ENCODE measurements at places on chromosomes 2 and 18. TPM values are rescaled to one million over a fixed set of nuclear protein-coding genes. Genes with fewer than 3 reads are reported as not detected.

GRCh38 chr2:112579241-112579640, 5.2 kb upstream of the CHCHD5 start:
- DNase-seq = peak; percentile 75

Gene CMPK2
- 1.9 TPM for total RNA-seq

DNA sequence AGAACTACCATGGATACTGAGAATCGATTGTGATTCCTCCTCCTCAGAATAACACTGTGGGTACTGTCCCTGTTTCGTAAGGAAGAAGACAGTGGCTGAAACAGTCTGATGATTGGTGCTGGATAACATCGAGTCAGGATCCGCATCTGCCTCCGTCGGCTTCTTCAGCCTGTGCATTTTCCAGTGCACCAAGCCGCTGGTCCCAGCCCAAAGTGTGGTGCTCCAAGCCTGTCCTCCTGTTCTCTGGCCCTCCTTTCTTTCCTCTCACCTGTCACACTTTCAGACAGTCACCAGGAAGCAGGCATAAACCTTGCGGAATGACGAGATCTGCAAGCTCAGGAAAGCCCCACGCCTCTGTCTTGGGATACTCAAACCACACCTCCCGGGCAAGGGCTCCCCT, 30.6 kb downstream of the PTGR3 start:
- DNase-seq = no peak

Gene PAX8
- 0.68 TPM for total RNA-seq

DNA sequence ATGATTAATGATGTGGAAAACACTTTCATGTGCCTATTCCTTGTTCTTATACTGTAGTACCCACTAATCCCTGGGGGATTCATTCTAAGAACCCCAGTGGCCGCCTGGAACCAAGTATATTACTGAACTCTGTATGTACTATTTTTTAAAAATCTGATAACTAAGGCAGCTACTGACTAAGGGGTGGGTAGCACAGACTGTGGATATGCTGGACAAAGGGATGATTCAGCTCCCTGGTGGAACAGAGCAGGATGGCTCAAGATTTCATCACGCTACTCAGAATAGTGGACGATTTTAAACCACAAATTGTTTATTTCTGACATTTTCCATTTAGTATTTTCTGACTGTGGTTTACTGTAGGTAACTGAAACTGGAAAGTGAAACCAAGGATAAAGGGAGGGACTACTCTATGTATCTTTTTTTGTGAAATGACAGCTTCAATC, 41.8 kb upstream of the CDC42EP3 start:
- DNase-seq = no peak

GRCh38 chr2:112166806-112167499, 28.8 kb downstream of the FBLN7 start:
- DNase-seq = no peak

DNA sequence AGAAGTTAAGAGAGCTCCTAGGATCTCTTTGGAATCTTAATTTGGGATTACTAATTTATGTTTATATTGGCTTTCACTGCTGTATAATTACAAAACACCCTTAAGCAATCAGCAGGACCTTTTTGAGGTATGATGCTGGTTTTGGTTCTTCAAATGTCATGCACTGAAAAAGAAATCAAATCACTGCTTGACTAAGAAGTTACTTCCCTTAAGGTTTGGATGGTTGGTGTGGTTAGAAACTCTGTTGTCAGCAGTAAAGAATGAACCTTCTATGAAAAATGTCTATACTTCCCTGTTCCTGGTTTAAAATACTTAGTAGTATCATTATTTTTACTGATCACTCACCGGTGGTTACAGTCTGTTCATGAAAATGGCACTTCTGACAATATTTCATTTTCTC, 5.5 kb downstream of the COLEC12 start:
- no peak for DNase-seq

GRCh38 chr2:127149384-127149783, 42.4 kb upstream of the BIN1 start:
- peak; percentile 52 for DNase-seq

DNA sequence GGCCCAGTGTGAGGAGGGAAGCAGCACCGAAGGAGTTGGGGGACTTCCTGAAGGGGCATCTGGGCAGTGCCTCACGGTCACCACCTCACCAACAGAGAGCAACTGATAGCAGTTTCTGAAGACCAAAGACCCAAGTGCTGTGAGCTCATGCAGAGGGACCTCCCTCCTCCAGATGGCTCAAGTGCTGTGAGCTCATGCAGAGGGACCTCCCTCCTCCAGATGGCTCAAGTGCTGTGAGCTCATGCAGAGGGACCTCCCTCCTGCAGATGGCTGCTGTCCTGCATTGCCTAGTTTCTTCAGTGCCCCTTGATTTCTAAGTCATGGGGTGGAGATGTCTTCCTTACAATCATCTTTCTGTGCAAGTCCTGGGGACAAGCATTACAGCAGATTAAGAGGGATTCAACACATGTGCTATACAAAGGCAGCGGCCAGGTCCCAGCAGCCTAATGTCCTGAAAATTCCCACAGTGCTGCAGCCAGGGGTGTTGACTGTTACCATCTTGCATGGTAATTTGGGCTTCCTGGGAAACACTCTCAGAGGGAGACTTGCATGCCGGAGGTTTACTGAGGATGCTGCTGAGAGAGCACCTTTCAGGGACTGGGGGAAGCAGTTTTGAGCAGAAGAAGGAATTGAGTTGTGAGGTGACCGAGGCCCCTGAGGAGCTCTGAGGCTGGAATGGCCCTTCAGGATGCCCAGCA, 409.3 kb downstream of the GALR1 start:
- no peak for DNase-seq

Gene EFHD1
- 0.17 TPM for total RNA-seq

Gene EFR3B
- 1.3 TPM for total RNA-seq

GRCh38 chr18:78107363-78107762, 857.7 kb downstream of the GALR1 start:
- DNase-seq = no peak
